Activated effector memory CD4-positive, alpha-beta T cell treated with Interleukin-2 at 50 U/mL for 16 hours (primary cell): ENCODE measurements at places on chromosomes 11 and 22.

DNA sequence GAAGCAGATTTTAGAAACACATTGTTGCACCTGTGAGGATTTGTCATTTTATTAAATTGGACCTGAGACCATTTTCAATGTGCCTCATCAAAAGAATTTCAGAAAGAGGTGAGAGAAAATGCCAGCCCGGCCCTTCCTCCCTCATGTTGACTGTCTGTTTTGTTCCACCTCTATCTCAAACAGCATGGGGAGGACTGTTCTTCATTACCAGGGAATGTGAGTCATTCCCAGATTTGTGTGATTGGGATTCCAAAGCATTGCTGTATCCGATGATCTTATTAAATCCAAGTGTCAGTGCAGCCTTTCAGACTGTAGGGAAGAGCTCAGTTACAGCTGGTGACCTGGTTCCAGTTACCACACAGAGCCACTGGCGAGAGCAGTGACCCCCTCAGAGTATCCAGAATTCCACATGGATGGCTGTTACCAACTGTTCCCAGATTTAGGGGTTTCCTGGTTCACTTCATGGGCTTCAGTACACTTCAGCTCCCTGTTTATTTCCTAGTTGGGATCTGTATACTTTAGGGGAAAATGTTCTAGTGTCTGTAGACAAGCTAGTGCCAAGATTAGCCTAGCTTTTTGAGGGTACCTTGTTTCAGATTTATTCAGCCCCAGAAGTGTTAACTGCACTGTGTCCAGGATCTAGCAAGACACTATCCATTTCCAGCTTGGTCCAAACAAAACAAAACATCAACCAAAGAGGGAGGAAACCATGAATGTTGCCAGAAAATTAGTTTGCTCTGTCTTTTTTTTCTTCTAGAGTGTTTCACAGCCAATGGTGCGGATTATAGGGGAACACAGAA, 20.9 kb downstream of the KREMEN1 start:
- no peak for DNase-seq

- no peak for DNase-seq
Measured at GRCh38 chr11:43997022-43997660, 50.6 kb upstream of the ACCSL start.

GRCh38 chr11:108556019-108556418, 37.5 kb downstream of the EXPH5 start:
- DNase-seq: no peak

DNA sequence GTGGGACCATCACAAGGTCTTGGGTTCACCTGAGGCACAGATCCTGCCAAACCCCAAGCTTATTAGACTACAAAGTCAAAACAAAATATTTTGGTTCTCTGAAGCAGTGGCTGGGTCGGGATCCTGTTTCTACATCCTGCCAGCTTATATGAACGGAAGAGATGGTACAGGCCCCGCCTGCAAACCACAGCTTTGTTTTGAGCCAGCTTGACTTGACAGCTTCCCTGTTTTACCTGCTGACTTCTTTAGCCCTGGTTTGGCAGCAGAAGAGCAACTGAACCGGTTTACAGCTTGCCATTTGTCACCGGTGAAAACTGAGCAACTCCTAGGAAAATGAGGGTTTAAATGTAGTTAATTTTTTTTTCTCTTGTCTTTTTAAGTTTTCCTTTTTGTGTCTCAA, 11.4 kb downstream of the PACS1 start:
- DNase-seq: peak; percentile 75

DNA sequence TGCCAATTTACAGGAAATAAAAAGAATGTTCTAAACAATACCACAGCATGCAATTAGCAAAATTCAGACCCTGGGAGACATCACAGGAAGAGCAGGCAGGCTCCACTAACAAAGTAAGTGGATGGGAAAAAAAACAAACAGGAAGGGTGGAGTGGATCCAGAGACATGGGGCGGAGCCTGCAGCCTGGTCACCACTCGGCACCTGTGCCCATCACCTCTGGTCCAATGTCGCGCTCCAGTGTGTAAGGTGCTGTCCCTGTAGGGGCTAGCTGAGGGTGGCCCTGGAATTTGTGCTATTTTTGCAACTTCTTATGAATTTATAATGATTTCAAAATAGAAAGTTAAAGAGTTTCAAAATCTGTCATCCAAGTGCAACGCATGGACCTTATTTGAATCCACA, 11.0 kb upstream of the MOB2 start:
- no peak for DNase-seq

DNA sequence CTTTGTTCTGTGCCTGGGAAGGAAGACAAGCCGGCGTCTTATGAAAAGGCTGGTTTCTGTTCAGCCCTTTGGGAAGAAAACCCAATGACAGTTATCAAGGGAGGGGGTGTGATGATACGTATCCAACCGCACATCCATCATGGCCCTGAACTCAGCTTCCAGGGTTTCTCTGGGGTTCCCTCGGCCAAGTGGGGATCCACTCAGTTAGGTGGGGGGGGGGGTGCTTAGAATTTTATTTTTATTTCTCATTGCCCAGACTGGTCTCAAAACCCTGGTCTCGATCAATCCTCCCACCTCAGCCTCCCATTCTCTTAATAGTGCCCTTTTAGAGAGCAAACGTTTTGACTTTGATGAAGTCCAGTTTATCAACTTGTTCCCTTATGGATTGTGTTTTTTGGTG, 25.7 kb downstream of the KCNQ1 start:
- no peak for DNase-seq
